ENCODE measurements at places on chromosomes 6 and 20.

DNA sequence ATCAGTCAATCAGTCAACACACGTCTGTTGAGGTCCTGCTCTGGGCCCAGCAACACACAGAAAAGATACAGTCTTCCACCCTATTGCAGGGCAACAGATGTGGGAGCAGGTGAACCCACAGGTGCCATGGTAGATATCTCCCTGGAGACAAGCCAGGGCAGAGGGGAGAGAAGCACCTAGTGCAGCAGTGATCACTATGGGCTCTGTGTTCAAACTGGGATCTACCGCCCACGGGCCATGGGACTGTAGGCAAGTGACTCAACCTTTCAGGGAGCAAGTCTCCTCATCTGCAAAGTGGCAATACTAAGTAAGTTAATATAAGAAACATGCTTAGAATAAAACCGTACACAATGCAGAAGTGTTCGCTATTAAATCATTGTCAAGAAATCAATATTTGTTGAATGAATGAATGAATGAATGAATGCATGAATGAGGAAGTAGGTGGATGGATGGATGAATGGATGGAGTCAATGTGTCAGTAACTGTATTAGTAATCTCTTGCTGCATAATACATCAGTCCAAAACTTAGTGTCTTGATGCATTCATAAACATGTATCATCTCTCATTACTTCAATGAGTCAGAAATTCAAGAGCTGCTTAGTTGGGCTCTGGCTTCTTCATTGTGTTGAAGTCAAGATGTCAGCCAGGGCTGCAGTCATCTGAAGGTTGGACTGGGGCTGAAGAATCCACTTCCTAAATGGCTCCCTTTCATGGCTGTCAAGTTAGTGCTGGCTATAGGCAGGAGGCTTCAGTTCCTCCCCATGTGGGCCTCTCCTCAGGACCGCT lies 31.9 kb upstream of the NFATC2 start:
- no peak for DNase-seq

DNA sequence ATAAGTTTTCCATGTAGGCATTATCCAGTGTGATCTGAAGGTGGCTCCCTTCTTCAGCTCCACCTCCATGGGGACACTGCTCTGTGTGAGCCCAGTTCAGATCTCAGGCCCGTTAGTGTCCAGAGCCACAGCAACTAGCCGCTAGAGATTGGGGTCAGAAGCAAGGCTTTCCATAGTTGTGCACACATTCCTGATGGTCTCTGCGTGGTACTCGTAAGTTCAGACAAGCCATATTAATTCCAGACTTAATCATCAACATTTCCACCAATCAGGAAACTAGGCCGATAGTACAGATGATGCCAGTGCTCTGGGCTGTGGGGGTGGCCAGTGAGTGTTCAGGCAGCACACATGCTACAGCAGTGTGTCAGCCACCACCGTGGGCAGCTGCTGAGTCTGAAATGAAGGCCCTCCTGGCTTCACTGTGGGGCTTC lies 17.5 kb upstream of the SYNCRIP start:
- no peak for DNase-seq

GRCh38 chr20:40241596-40242343 lies 447.3 kb downstream of the MAFB start:
- no peak for DNase-seq

DNA sequence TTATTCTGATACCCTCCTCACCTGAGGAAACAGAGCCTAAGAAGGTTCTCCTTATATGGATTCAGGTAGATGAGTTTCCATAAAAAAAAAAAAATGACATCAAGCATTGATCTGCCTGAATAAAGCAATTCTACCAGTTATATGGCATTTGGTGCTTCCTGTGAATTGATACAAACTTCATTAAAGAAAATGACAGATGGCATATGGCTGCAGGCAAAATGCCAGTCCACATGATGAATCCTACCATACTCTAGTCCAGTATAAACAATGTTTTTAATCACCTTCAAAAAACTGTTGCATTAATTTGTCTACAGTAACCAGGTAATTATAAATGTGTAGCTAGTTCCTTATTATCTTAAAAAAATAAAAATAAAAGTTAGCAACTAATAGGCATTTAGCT lies 559.2 kb upstream of the FLRT3 start:
- DNase-seq, result no peak

GRCh38 chr6:167512696-167513375 lies 187.9 kb downstream of the TTLL2 start:
- no peak for DNase-seq

Data from stimulated activated CD4-positive, alpha-beta T cell treated with anti-CD3 and anti-CD28 coated beads, Interleukin-1b, Interleukin-23, amount 100 ng/mL, for 1 hour (primary cell).